NK-92 treated with Interleukin-12 subunit alpha and Interleukin-12 subunit beta, amount 100 ng/mL, for 24 hours (cell line): ENCODE measurements at places on chromosomes 6 and 20.

GRCh38 chr6:115594891-115595290 lies 465.8 kb downstream of the FRK start:
- DNase-seq = no peak

GRCh38 chr6:154485815-154486214 lies 24.7 kb downstream of the CNKSR3 start:
- DNase-seq = no peak

DNA sequence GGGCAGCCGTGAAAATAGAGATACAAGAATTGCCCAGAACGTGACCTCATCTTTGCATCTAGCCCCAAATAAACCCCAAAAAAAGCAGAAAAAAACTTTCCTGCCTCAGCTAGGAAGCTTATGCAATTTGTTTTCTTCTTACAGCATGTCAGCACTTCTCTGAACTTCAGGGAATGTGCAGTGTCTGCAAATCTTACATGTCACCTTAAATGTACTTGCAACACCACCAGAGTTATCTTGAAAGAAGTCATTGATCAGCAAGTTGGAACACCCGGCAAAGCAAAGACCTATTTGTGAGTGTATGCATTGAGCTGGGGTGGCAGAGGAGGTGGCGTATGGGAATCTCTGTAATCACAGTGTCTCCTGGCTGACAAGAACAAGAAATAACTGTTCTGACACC lies 123.4 kb downstream of the PKHD1 start:
- no peak for DNase-seq

DNA sequence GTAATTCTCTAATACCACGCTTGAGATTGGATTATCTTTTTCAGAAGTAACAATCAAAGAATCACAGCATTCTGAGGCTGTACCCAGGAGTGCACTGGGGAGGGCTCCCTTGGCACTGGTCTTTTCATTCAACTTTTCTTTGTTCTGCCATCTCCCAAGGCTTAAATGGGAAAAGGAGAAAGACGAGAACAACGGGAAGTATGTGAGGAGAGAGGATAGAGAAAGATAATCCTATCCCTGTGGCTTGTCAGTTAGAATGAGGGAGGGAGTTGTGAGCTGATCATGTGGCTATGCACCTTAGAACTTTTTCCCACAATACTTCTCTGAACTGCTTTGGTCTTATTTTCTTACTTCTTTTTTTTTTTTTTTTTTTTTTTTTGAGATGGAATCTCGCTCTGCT lies 83.1 kb downstream of the CAP2 start:
- no peak for DNase-seq

GRCh38 chr20:24781418-24781980 lies 167.6 kb upstream of the CST7 start:
- DNase-seq = peak; percentile 27

GRCh38 chr6:139753198-139753861 lies 378.9 kb upstream of the CITED2 start:
- DNase-seq = no peak

DNA sequence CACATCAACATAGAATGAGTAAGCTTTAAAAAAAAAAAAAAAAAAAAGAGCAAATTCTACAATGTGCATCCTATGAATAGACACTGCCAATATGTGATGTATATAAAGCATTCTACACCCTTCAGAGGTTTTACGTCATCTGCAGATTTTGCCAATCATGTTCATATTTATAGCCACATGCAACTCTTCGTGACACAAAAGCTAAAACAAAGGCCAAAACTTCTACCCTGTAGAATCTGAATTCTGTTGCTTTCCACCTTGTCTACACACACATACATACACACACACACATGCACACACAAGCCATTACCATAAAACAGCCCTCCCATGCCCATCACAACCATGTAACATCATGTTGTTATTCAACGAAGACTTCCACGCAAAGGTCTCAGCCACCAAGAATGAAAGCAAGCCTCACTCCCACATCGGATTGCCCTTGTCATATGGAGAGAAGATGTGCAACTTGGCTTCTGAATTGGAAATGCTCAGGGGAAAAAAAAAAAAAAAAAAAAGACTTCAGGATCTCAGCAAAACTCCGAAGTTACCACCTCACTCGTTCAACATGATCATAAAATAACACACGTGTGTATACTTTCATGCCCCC lies 479.4 kb upstream of the JARID2 start:
- no peak for DNase-seq

DNA sequence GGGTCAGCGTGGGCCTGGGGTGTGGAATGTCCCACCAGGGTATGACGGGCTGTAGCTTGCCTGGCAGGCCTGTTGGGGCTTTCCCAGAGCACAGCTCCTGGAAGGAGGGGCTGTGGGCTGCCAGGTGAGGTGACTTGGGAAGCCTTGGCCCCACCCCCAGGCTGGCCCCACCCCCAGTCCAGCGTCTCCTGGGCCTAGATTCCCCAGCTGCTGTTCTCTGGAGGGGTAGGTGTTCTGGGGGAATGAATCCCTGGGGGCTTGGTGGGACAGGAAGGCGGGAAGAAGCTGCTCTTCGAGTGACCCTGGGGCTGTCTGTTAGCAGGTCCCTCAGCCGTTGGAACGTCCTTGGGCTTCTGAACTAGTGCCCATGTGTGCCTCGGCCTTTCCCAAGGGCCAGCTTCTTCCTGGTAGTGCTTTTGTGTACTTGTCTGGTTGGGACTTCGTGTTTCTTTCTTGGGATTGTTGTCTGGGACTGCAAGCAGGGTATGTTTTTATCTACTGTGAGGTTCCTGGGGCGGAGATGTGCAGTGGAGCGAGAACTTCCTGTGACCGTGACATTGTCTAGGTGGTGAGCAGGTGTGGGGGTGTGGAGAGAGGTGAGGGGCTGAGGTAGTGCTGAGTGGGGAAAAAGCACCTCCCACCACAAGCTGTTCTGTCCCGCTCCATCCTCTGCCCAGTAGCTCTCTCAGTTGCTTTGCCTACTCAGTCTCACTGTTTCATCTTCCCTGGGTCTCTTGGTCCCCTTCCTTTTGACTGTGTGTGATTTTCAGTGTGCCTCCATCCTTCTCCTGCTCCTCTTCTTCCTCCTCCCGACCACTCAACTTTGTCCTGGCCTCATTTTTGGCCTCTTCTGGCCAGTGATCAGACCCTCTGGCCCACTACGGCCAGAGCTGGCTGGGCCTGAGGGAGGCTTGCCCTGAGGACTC lies 1.3 kb upstream of the DDR1 start:
- DNase-seq = no peak

DNA sequence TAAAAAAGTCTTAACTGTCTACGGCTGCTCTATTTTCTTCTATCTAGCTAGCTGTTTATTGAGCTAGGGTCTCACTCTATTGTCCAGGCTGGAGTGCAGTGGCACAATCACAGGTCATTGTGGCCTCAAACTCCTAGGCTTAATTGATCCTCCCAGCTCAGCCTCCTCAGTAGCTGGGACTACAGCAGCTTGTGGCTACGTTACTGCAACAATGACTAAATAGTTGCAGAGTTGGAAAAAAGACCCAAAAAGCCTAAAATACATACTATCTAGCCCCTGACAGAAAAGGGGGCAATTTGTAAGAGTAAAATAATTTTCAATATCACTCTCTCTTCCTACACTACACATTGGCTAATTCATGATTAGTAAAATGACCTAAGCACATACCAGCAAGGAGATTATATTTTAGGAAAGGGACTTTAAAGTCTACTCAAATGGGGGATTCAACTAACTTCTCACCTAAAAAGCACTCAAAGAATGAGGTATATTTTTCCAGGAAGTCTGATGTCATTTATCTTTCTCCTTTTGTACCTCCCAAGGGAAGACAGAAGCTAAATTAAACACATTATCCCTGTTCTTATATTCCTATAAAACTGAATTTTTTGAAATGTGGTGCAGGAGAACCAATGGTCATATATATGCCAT lies 82.8 kb downstream of the ZMYND8 start:
- no peak for DNase-seq

DNA sequence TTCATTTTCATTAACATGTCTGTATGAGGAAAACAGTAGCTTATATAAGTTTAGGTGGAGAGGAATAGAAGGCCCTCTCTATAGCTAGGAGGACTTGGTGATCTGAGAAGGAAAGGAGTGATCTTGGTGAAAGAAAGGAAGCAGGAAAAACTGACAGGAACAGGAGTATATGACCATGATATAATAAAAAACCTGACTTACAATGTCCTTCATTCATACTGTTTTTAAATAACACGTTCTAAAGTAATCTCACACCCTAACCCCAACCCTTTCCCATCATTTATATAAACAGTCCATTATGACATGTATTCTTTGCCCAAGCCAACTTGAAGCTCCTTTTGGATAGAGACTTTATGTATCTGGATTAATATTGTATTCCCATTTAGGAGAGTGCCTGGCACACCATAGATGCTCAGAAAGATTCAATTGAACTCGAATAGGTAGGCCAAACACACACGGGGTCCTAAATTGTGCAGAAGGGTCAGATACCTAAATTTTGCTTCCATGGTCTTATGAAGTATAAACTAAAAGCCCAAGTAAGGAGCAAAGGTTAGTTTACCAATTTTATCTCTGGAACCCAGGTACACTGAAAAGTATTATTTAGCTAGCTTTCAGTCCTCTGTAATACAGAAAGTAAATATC lies 75.9 kb downstream of the OR2B2 start:
- no peak for DNase-seq
